AG04449 (cell line): ENCODE measurements at places on chromosomes 6 and 20.

GRCh38 chr6:105389543-105389942 is 13.3 kb downstream of the PREP start:
- DNase-seq, result no peak

- peak; percentile 9 for DNase-seq
Measured at GRCh38 chr20:24917797-24918578, 31.1 kb upstream of the CST7 start.

GRCh38 chr6:30862156-30862875 is 22.0 kb upstream of the DDR1 start:
- no peak for DNase-seq

DNA sequence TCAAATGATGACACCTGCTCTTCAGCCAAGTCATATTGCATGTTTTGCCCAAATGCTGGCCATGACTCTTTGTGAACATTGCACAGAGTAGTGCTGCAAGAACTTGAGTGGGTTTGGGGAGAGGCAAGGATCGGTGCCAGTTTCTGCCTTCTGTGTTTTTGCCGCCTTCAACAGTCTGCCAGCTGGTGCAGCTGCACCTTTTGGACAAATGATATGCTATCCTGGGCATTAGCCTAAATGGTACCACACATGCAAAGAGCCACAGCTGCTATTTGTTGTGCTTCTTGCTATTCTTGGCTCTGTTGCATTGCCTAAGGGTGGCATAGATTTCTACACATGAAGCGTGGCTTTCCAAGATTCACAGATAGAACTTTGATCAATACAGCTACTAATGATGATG is 189.0 kb upstream of the CCN2 start:
- DNase-seq, result no peak

DNA sequence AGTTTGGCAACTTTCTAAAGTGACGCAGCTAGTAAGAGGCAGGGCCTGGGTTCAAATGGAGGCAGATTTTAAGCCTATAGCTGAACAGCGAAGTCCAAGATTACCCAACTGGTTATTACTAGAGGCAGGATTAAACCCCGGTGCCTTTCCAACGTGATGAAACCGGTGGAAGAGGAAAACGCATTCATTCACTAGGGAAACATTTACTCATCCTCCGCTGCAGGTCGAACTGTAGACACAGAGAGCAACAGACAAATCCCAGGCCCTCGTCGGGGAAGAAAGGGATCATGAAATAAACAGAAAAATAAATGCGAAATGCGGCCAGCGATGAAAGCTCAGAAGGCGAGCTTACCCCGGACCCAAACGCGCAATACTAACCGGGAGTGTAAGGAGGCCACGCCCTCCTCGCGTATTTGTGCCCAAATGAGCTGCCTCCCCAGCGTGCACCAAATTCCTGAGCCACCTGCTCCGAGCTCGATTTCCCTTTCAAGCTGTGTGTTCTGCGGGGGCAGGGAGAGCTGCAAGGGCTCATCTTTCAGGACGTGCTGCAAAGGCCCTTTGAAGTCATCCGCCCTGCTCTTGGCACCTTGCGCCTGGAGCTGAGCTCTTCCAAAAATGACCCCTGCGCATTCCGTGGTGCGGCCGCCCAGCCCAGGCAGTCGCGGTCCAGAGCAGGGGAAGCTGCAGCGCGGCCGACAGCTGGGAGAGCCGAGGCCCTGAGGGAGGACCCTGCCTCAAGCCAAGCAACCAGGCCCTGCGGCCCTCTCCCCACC is 46.9 kb downstream of the PDYN start:
- DNase-seq, result no peak

GRCh38 chr6:20370393-20370792 is 31.3 kb upstream of the E2F3 start:
- no peak for DNase-seq
